Kidney glomerular epithelial cell (primary cell): ENCODE measurements at places on chromosomes 6 and 20.
A peak's percentile ranks its signal among the peaks of the same experiment; 100 is the strongest.

- no peak for DNase-seq
Measured at GRCh38 chr6:118902726-118903125, 8.8 kb downstream of the ASF1A start.

- peak; percentile 30 for DNase-seq
Measured at GRCh38 chr20:51661609-51662178, 106.5 kb downstream of the ATP9A start.

DNA sequence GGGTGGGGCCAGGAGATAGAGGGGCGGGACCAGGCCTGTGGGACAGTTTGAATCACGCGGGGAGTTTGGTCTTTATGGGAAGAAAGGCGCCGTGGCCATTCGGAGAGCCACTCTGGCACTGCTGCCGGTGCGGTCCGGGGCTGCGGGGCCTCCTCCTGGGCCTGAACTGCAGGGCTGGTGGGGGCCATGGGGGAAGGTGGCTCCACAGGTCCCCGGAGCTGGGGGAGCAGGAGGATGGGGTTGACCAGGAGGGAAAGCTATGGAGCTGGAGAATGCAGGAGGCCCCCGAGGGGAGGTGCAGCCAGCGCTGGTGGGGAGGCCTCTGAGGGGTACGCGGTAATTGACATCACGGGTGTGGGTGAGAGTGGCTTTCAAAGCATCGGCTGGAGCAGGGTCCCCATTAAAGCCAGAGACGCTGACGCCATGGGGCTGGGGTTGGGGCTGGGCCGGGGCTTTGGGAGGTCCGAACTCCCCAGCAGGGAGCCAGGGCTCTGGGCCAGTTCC is 1.8 kb upstream of the BHLHE23 start:
- DNase-seq, result no peak

DNA sequence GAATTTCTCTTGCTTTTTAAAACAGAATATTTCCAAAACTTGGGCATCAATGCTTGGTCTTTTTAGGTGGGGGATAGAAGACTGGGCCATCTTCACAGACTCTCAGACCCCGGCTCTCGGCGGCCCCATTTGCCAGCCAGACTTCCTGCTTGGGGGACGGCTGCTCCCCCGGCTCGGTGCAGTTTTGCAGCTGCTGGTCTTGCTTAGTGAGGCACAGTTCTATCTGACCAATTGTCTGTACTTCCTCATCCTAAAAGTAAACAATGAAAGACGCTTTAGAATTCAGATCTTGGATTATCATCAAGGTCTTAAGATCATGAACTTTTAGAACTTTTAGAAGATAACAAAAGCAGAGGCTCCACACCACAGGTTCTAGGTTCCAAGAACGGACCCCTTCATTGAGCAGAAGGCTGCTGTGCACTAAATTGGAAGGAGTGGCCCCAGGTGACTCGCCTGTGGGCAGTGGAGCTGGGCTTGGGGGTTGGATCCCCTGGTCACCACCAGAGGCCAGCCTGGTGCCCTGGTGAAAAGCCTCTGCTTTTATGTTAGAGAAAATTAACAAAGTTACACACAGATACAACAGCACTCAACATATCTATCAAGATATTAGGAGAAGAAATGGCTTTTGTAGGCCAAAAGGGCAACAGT is 26.7 kb downstream of the RNASET2 start:
- DNase-seq, result peak; percentile 12

GRCh38 chr20:38373231-38373867 is 27.1 kb downstream of the LBP start:
- no peak for DNase-seq
